ENCODE measurements at places on chromosomes 16 and 17.

GRCh38 chr17:42944211-42944610 lies 20.0 kb downstream of the AARSD1 start:
- no peak for DNase-seq

DNA sequence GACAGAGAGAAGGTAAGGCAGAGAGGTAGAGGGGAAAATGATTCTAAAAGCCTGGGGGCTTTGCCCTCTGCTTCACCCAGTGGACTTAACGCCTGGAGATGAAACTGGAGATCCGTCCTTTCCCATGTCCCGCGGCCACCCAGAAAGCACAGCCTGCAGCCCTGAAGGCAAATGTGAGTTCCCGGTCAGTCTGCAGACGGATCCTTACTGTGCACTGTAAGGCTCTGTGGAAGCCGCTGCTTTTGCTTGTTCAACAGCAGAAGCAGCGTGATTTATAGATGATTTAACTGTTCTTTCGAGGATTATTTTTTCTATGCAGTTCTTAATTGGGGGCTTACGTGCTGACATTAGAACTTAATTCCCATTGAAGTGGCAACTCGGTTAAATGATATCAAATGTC lies 290.4 kb downstream of the FOXL1 start:
- DNase-seq, result no peak

DNA sequence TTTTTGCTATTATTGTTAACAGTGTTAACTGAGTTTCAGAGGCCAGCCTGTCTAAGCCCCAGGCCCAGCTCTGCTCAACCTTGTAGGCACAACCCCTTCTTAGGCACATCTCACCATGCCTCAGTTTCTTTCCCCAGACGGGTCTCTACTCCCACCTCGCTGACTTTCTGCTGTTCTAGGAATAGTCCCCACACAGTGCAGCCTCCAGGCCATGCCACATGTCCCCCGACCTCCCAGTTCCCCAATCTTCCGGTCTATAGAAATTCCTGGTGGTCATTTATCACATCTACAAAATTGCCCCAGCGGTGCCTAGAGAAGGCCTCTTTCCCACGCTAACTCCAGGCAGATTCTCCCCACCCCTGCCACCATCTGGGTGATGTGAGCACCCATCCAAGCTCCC lies 34.8 kb downstream of the ADGRG5 start:
- no peak for DNase-seq

DNA sequence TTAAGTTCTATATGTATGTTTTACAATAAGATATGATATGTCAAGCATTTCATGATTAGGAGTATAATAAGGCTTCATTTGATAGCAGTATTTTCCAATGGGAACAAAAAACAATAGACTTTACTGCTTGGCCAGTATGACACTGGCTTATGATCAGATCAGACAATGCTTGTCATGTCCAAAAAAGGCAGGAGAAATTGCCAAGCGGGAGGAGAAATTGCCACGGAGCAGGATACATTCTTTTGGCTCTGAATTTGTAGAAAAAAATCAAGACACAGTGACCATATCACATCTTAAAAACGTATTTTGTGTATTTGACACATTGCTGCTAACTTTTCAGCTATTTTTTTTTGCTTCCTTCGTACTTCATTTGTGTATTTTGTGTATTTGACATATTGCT lies 404.1 kb downstream of the CNTNAP4 start:
- DNase-seq, result no peak

DNA sequence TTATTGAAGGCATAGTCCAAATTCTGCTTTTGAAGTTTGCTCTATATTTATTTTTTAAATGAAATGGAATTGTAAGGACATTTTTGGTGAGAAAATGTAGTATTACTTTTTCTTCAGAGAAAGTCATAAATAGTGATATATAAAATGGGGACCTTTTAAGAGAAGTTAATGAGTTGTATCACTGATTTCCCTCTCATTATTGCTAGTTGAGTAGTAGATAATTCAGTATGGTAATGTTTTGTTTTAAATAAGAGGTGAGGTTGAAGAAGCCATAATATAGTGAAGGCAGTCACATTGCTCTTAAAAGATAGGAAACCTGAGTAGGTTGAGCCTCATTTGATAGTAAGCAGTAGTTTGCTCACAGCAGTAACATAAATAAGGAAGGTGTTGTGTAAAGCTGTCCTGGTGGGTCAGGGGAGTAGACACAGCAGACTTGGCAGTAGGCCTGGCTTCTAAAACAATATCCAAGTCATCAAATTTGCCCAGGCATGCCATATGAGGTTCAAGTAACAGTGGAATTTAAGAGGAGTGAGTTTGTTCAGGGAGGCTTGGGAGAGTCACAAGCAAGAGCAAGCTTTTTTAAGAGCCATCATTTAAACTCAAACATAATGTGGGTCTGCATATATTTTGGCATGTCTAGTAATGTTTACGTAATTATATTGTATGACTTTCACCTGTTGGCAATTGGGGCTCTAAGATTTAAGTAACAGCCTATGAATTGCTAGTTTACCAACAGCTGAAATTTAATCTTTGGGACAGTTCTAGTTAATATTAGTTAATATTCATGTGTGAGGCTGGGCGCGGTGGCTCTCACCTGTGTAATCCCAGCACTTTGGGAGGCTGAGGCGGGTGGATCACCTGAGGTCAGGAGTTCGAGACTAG lies 6.5 kb downstream of the NFATC3 start:
- DNase-seq, result no peak

All from left lung (tissue), 14 donors.